EH (cell line): ENCODE measurements at places on chromosomes 7 and 10.
A peak's percentile ranks its signal among the peaks of the same experiment; 100 is the strongest.

DNA sequence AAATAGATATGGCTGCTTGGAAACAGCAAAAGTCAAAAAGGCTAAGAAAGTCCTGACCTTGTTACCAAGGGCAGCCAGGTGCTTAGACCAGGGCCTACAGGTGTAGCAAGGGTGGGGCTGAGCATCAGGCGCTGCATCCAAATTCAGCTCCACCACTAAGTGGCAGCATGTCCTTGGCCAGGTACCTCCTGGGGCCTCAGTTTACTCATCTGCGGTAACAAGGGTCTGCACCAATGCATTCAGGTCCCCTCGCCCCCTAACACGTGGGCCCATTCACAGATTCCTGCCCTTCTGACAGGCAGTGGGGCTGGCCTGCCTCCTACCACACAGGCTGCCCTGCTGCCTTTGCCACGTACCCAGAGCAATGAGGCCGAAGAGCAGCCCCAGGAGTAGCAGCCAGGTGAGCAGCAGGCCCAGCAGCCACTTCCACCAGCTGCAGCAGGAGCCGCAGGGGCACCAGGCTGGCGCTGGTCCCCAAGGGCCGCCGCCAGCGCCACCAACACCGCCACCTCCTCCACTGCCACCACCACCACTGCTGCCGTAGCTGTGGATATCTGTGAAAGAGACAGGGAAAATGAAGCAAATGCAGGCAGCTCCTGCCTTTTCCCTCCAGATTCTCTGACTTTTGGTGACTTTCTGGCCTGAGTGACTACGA is 28.9 kb downstream of the COL17A1 start:
- DNase-seq: no peak

GRCh38 chr7:43530553-43531410 is 52.1 kb upstream of the STK17A start:
- no peak for DNase-seq

- DNase-seq: no peak
These were observed 101.9 kb downstream of the ELMO1 start for GRCh38 chr7:37346761-37347160.

DNA sequence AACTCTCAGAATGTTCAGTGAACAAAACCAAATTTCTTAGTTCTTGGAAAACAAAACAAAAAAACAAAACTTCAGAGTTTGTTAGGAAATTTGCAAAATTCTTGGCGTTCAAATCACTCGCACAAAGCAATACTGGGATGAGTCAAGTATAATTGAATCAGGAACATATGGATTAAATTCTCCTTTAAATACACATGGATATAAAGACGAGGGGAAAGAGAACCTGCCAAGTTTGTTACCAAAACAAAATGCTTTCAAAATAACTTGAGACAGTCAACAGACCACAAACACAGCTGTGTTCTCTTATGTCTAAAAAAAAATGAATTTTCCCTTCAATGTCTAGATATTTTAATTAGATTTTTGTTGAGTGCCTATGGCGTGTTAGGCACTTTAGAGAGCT is 93.5 kb upstream of the MPP7 start:
- DNase-seq: peak; percentile 16

DNA sequence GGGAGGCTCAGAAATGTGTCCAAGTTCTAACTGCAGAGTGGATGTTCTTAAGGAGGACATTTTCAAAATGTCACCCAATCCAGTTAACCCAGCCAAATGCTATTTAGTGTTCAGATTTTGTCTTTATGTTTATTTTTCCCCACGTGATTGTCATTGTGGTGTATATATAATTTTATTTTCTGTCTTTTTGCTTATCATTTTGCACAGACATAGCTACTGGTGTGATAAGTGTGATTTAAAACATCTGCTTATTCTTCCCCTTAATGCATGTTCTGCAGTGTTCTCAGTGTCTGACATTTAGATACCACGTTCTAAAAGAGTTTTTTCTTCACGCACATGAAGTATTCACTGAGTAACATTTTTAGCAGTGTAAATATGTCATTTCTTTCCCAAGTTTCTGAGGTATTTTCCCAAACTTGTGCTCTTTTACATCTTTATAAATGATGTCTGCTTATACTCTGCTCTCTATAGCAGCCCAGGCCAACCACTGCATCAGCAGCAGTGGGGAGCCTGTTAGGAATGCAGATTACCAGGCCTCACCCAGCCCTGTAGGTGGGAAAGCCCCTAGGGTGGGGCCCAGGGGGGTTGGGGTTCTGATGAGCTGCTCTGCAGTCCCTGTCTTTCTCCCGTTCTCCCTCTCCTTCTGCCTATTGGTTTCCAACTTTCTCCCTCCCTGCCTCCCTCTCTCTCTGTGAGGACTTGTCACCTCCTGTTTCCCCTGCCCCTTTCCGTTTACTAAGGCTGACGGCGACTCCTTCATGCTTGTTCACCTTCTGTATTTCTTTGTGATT is 20.8 kb downstream of the ADCY1 start:
- DNase-seq: no peak

DNA sequence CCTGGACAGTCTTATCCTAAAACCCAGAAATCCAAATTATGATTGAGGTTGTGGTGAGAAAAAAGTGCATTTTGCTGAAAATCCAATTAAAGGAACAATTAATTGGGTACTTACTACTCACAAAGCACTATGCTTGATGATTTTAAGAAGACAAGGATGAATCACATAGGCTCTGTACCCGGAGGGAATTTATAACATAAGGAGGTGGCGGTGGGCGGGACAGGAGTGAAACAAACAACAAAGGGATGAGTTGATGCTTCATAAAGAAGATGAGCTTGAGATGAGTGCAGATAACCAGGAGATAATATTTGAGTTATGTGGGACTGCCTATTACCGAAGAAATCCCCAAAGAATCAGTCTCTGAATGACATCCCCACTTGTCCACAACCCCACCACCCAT is 171.1 kb upstream of the FZD8 start:
- no peak for DNase-seq

DNA sequence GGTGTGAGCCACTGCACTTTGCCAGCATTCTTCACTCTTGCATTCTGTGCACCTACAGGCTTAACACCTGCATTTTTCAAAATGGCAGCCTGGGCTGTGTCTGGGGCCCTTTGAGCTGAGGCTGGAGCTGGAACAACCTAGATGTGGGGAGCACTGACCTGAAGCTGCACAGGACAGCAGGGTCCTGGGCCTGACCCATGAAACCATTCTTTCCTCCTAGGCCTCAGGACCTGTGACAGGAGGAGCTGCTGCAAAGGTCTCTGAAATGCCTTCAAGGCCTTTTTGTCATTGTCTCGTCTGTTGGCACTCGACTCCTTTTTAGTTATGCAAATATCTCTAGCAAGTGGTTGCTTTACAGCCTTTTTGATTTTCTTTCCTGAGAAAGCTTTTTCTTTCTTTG is 82.3 kb downstream of the INPP5A start:
- no peak for DNase-seq

- DNase-seq: peak; percentile 87
These were observed 3.3 kb downstream of the MAPK8 start for GRCh38 chr10:48309711-48310226.

GRCh38 chr7:101169838-101170551 is 4.6 kb upstream of the VGF start:
- DNase-seq: peak; percentile 60

DNA sequence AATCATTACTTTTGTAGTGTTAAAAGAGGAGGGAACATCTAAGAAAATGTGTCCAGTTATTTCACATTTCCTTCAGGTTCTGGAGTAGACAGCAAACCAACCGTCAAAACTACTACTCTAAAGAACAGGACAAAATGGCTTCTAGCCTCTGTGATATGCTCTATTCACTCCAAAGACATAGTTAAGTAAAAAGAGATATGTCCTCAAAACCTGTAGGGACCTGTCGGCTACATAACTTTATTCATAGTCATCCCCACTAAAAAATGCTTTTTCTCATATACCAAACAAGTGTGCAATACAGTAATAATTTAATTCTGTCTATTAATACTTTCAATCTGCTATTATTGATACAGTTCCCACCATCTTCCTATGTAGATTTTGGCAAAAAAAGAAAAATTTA is 642.8 kb upstream of the LRRTM3 start:
- DNase-seq: no peak

GRCh38 chr10:63337455-63338251 is 128.1 kb downstream of the JMJD1C start:
- DNase-seq: peak; percentile 1

DNA sequence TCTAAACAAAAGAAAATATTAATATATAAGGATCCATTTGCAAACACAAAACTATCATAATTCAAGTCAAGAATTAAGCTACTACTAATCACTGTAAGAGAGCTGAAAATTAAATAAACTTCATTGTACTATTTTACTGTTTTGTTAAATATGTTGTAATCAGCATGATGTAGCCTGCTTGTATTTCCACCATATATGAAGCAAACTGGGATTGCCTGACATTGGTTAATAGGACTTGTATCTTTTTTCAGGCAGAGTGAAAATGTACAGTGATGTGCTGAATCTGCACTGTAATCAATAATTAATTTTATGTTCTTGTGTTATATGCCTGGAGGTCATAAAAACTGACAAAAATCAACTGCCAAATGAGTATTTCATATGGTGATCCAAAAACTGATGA is 25.4 kb downstream of the TRDMT1 start:
- DNase-seq: no peak

DNA sequence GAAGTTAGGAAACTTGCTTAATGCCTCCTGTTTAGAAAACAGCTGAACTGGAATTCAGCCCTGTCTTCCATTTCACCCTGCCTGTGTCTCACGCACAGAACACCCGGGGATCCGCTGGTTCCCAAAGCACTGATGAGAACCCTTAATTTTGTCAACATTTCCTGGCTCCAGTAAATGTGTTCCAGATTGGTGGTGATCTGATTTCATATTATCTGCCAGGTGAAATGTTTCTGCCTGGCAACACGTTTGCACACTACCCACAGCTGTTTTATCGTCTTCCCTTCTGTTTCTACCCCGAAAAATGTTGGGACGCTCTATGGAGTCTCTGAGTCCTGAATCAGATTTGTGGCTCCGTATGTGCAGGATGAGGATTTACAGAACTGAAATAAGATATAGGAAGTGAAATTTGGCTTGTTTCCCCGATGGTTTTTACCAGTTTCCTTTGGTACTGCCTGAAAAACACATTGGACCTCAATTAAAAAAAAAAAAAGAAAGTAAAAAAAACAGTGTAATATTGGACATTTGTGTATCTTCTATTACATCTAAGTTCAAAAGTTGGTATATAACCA is 29.0 kb downstream of the MRC1 start:
- DNase-seq: peak; percentile 13

GRCh38 chr10:60208676-60209269 is 180.9 kb downstream of the ANK3 start:
- DNase-seq: peak; percentile 52
